ENCODE measurements at places on chromosomes 16 and 17.

DNA sequence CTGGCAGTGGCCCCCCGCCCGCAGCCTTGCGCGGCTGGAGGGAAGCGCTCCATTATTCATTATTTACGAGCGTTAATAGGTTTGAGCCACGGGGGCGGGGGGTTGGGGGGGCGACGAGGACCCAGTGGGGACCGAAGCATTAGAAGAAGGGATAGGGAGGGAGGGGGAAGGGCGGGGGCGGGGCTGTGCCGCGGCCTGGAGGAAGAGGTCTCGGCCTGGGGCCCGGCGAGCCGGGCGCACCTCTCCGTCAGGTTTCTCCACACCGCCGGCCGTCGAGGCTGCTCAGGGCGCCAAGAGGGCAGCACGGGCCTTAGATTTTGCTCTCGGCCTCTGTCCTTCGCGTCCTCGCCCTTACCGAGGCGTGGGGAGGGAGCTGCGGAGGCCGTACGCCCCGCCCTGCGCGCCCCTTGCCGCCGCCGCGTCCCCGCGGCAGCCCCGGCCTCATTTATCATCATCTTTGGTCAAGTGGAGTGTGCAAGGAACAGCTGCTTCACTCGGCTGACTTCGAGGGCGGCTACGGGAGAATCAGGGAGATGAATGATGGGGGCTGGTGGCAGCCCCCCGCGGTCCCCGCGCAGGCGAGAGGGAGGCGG lies 54.2 kb downstream of the SREBF1 start:
- DNase-seq: no peak

- no peak for DNase-seq
Measured at GRCh38 chr16:12523002-12523401, 280.7 kb downstream of the CPPED1 start.

- DNase-seq: no peak
Measured at GRCh38 chr16:69724414-69724873, 1.9 kb downstream of the NQO1 start.

- no peak for DNase-seq
Measured at GRCh38 chr17:39165178-39165840, 652 bp downstream of the ARL5C start.

DNA sequence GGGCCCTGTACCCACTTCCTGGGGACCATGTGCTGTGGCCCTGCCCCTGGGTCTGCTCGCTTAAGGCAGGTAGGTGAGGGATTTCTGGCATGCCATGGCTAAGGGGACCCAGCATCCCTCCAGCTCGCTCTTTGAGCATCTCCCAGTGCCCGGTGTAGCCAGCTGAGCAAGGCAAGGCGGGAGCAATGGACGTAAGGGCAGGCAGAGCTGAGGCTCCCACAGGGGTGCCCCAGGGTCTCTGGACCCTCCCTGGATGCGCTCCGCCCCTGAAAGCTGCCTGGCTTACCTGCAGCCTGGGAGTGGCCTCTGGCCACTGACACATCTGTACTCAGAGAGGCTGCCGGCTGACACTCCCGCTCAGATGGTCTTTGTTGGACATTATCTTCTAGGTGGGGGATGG lies 189.9 kb downstream of the IRF8 start:
- no peak for DNase-seq

GRCh38 chr17:63699638-63700527 lies at the start of gene LIMD2:
LIMD2 (minus strand) TSS chr17:63700125; CDS start chr17:63699298, 827 bp downstream.
- DNase-seq: peak; percentile 27

GRCh38 chr16:73019457-73020362 lies 28.2 kb downstream of the ZFHX3 start:
- no peak for DNase-seq

- DNase-seq: no peak
Measured at GRCh38 chr16:83973581-83974385, 5.7 kb downstream of the NECAB2 start.

- DNase-seq: no peak
Measured at GRCh38 chr16:11493531-11493929, 93.2 kb downstream of the LITAF start.

GRCh38 chr17:48499735-48500434 lies 30.9 kb downstream of the HOXB1 start:
- no peak for DNase-seq

GRCh38 chr16:14026572-14027285 lies 44.4 kb upstream of the MRTFB start:
- DNase-seq: no peak

- peak; percentile 25 for DNase-seq
Measured at GRCh38 chr16:19524616-19525384, 1.1 kb downstream of the CCP110 start.

DNA sequence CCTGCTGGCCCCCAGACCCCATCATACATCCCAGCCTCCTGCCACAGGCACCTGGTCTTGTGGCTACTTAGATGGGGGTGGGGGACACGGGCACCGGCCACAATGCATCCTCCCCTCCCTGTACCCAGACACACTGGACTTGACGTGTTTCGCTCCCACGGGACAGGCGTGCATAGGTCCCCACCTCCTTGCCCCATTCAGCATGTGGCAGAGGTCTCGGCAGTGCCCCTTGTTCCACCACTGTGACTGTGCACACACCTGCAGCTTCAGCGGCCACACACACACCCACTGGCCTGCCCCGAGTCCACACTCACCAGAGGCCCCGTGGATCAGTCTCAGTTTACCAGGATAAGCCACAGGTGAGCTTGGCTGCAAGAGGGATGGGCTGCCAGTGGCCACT lies 109.6 kb downstream of the ENGASE start:
- DNase-seq: no peak

- no peak for DNase-seq
Measured at GRCh38 chr16:71263582-71263981, 25.6 kb downstream of the CMTR2 start.

DNA sequence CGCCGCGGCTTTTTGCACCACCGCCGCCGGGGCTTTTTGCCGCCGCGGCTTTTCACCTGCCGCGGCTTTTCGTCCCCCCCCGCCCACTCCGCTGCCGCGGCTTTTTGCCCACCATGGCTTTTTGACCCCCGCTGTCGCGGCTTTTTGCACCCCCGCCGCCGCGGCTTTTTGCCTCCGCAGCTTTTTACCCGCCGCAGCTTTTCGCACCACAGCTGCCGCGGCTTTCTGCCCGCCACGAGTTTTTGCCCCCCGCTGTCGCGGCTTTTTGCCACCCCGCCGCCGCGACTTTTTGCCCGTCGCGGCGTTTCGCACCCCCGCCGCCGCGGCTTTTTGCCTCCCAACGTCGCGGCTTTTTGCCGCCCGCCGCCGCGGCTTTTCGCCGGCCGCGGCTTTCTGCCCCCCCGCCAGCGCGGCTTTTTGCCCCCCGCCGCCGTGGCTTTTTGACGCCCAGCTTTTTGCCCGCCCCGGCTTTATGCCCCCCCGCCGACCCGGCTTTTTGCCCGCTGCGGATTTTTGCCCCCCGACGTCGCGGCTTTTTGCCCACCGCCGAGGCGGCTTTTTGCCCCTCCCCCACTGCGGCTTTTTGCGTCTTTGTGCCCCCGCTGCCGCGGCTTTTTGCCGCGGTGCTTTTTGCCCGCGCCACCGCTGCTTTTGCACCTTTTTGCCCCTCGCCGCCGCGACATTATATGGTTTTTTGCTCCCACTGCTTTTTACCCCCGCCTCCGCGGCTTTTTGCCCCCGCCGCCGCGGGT lies 1343.6 kb downstream of the TP53TG3F start:
- DNase-seq: no peak

DNA sequence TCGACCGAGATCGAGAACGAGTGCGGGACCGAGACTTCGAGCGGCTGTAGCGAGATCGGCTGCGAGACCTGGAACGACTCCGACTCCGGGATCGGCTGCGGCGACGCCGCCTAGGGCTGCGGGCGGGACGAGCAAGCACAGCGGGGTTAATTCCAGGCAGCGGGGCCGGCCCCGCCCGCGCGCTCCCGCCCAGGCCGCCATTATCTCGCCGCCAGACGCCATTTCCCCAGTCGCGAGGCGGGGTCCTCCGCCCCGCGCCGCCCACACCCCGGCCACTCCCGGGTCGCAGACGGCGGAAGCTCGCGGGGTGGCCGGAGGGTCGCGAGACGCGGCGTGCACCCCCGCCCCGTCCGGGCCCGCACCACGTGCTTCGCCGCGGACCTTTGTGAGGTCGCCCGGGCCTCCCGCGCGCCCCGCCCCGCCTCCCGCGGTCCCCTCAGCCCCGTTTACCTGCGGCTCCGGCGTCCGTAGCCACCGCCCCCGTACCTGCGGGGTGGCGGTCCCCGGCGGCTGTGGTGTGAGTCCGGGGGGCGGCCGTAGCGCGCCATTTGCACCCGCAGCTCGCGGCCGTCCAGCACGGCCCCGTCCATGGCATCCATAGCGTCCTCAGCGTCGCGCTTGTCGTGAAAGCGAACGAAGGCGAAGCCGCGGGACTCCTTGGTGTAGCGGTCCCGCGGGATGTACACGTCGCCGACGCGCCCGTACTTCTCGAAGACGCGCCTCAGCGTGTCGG lies 616 bp downstream of the SRSF2 start:
- peak; percentile 67 for DNase-seq

- no peak for DNase-seq
Measured at GRCh38 chr17:1416414-1416813, 16.4 kb upstream of the YWHAE start.

- DNase-seq: no peak
Measured at GRCh38 chr17:2362881-2363280, 25.6 kb downstream of the SGSM2 start.

DNA sequence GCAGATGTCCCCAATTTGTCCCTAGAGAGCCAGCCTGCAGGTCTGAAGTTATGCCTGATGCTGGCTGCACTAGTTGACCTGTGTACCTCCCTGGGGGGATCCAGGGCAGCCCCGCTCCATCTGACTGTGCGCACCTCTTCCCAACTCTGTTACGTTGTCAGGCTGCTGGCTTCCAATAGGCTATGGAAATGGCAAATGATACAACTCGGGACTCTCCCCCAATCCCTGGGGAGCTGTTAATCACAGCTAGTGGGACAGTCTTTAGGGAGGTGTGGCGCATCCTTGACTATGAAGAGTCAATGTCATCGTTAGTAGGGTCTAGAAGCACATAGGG lies 30.1 kb downstream of the GPRC5B start:
- no peak for DNase-seq

- DNase-seq: no peak
Measured at GRCh38 chr17:13746404-13746803, 144.7 kb upstream of the HS3ST3A1 start.

GRCh38 chr17:80586846-80587228 lies 42.2 kb downstream of the RPTOR start:
- no peak for DNase-seq

GRCh38 chr17:49388692-49389513 lies 25.8 kb downstream of the PHB1 start:
- no peak for DNase-seq

GRCh38 chr17:60901242-60901641 lies 223.6 kb downstream of the BCAS3 start:
- DNase-seq: no peak

DNA sequence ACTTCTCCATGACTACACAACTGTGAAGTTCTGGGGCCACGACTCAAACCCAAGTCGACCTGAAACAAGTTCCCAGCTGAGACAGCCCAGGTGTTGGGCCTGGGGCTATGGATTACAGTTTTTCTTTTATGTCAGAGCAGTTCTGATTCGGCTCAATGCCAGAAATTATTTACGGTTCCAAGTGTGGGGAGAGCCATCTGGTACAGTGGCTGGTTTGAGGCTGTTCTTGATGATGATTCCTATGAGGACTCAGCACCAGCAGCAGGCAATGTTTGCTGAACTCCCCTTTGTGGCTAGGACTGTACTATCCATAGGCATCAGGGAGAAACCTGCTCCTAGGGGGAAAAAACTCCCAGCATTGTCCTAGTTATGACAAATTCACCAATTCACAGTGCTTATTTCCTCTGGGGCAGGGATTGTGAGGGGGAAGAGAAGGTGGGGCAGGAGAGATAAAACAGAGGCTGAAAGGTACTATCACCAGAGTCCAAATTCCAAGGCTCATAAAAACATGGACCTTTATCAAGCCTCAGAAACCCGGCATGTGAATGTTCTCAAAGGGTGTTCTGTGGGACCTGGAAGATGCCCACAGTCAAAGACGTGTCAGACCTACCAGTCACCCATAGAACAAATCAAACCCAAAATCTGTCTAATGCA lies 18.2 kb upstream of the CMTM4 start:
- no peak for DNase-seq

GRCh38 chr17:53017227-53017626 lies 805.5 kb upstream of the KIF2B start:
- DNase-seq: no peak

DNA sequence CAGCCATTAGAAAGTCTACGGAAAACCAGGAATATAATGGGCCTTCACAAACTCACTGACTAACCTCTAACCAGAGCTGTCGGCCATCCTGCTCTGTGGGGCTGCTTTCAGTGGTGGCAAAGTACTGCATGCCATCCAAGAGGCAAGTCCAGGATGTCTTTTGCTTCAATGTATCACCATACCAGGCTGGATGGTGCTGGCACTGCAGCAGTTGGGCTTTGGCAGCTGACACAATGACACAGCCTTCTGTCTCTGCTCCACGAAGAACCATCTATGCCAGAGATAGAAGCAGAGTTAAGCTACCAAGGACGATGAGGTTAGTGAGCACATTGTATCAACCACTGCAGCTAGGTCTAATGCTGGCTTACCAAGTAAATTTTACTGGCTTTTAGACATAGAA lies 9.7 kb upstream of the RSKR start:
- no peak for DNase-seq

DNA sequence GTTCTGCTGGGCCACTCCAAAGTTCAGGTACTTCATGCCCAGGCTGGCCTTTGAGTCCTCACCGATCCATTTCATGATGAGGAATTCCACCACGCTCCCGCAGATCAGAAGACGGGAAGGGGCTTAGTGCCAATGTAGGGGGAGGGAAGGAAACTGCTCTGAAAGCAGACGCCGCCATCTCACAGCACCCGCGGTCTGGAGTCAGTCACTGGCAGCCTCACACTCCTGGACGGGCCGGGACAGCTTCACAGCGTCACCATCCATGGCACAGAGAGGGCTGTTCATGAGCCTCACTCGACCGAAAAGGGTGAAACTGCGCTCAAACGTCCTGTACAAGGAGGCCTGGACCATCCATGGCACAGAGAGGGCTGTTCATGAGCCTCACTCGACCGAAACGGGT lies 62.0 kb downstream of the RPH3AL start:
- no peak for DNase-seq

- no peak for DNase-seq
Measured at GRCh38 chr16:2343211-2343610, 2.7 kb upstream of the ABCA3 start.

GRCh38 chr16:75287708-75288107 lies 36.3 kb upstream of the BCAR1 start:
- no peak for DNase-seq
